ENCODE measurements at places on chromosomes 13 and 19. TPM values are rescaled to one million over a fixed set of nuclear protein-coding genes. Genes with fewer than 3 reads are reported as not detected.

IRGC gene
- not detected for total RNA-seq

DNA sequence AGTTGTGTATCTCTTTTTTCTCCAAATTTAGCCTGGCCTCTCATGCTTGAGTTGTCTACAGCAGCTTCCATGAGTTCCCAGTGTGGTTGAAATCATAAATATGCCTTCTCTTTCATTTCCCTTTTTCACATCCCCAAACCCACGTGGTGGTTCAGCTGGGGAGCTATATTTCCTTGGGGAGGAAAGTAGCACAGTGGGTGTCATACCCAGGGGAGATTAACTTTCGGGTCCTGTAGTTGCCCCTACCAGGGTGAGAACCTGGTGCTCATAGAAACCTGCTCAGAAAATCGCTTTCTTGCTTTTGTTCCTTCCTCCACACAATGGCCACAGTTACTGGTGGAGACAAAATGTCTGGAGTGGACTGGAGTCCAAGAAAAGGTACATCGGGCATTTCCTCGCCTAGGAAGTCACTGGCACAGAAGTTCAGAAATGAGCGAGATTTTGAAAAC lies 7.0 kb upstream of the LILRA4 start:
- no peak overlapping the region for H3K27ac ChIP-seq
- H3K27me3 ChIP-seq, result peaks cover 4% of the 10 kb centered on the region
- H3K4me3 ChIP-seq, result no peak overlapping the region
- H3K4me1 ChIP-seq, result no peaks in the 10 kb centered on the region
- DNase-seq, result no peak
- H3K36me3 ChIP-seq, result no peaks in the 10 kb centered on the region

C2CD4C gene
- 2.2 TPM for total RNA-seq

IQCN gene
- total RNA-seq, result 4.1 TPM

DNA sequence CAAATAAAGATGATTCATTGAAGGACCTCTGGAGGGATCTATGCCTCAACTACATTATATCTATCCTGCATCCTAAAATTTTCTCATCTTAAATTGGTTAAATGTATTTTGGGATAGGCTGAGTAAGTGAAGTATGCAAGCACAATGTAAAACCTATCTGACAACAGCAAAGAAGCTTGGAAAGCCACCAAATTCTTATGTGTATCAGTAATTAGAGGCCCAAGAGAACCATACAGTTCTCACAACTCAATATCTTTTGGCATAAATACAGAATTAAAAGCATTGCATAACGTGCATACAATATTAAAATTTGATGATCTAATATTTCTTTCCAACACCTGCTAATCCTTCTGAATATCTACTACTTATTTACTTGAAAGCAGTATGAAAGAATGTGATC lies 13.0 kb downstream of the POSTN start:
- no peaks in the 10 kb centered on the region for H3K27me3 ChIP-seq
- H3K4me3 ChIP-seq, result no peak overlapping the region
- no peak for DNase-seq
- H3K36me3 ChIP-seq, result no peaks in the 10 kb centered on the region
- H3K27ac ChIP-seq, result no peak overlapping the region
- H3K4me1 ChIP-seq, result no peaks in the 10 kb centered on the region
